ENCODE measurements at places on chromosomes 3 and 15.
A peak's percentile ranks its signal among the peaks of the same experiment; 100 is the strongest.

DNA sequence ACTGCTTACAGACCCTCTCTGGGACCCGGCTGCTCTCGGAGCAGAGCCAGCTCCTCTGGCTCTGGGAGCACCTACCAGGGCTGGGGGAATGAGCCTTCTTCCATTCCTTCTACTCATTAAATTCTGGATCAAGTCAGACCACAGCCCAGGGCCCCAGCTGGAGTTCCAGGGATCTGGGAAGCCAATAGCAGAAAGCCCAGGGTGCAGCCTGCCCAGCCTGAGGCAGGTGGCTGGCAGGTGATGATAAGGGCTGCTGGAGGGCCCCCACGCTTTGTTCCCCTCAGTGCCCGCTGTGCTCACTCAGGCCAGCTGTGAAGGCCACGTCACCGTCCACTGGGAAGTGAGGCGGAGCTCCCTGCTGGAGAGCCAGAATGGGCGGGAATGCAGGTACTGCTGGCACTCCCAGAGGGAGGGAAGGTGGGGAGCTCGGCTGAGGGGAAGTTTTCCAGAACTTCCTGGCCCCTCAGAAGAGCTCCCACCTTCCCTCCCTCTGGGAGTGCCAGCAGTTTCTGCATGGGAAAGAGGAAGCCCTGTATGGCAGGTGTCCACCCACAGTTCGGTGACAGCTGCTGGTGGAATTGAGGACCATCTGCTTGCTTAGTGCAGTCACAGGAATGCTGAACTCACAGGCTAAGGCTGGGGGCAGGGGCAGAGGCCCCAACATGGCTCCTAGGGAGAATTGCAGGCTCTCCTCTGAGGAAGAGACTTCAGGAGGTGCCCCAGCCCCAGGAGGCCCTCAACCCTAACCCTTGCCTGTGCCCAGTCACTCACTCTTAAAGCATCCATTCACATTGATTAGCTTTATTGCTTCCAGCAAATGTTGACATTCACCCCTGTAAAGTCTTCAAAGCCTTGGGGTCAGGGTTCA, 12.6 kb upstream of the RTP3 start:
- peak; percentile 97 for DNase-seq

DNA sequence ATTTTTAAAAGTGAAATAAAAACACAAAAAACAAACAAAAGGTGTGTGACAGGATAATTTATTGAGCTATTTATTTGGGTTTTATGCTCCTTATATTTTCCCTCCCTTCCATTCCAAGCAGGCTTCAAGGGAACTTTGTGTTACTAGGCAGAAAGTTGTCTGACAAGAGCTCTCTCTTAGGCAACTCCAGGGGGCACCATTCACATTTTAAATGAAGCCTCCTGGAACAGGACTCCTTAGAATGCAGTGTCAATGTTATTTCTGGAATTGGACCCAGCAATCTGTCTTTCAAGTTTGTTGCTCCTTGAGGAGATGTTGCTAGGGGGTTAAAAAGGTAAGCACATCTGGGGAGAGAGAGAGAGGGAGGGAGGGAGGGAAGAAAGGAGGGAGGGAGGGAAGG, 5.4 kb upstream of the RFX7 start:
- no peak for DNase-seq

- DNase-seq: no peak
These were observed 48.9 kb downstream of the TMEM44 start for GRCh38 chr3:194584320-194584776.

GRCh38 chr3:72135636-72136035, 350.7 kb upstream of the PROK2 start:
- DNase-seq: no peak

GRCh38 chr3:125000661-125001060, 55.1 kb downstream of the HEG1 start:
- no peak for DNase-seq

GRCh38 chr15:35987056-35987455, 441.1 kb upstream of the DPH6 start:
- DNase-seq: no peak

DNA sequence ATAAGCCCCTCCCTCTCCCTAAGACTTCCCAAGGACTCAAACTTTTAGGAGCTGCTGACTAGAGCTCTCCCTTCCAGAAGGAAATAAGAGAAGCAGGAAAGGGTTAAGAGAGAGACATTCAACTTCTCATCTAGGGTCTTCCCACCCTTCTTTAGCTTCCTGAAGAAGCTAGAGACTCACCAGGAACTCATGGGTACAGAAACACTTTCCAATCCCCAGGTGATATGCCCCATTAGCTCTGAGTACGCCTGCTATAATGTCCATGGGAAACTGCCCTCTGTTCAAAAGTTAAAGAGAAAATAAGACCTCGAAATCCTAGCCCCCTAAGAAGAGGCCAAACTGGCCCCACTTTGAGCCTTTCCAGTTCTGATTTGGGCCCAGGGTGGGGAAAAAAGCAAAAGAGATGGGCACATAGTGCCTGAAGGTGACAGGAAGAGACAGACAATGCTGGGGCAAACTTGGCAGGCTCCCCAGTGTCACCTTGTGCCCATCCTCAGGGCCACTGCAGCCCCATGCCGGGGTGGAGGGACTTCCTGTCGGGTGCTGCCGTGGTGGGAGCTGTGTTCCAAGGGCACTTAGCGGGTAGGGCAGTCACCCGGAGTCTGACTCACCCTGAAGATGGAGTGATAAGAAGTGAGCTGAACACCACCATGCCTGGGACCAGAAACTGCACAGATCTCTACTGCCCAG, 29.5 kb downstream of the CCDC12 start:
- peak; percentile 42 for DNase-seq

- no peak for DNase-seq
These were observed 153.2 kb upstream of the THBS1 start for GRCh38 chr15:39427705-39428104.

DNA sequence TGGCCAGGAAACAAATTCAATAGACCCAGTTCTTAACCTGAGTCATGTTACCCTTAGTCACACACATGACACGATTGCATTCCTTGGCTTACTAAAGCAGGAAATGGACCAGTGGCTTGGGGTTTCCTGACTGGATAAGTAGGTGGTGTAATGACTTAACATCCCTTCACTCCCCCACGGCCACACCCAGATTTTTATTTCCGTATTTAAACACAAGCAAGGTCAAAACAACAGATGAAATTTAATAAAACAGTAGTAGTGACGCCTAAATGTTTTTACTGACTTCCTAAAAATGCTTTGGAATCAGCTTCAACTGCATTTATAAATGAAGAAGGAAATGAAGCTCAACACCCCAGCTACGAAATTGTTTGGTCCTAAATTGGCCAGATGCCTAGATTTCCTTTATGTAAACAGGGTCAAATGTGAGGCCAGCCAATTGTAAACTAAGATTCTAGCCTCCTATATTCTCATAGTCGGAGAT, 324.3 kb downstream of the CHST2 start:
- peak; percentile 24 for DNase-seq

GRCh38 chr3:132629928-132630327, 29.7 kb downstream of the ACAD11 start:
- DNase-seq: no peak
